ENCODE measurements at places on chromosomes 16 and 17.

DNA sequence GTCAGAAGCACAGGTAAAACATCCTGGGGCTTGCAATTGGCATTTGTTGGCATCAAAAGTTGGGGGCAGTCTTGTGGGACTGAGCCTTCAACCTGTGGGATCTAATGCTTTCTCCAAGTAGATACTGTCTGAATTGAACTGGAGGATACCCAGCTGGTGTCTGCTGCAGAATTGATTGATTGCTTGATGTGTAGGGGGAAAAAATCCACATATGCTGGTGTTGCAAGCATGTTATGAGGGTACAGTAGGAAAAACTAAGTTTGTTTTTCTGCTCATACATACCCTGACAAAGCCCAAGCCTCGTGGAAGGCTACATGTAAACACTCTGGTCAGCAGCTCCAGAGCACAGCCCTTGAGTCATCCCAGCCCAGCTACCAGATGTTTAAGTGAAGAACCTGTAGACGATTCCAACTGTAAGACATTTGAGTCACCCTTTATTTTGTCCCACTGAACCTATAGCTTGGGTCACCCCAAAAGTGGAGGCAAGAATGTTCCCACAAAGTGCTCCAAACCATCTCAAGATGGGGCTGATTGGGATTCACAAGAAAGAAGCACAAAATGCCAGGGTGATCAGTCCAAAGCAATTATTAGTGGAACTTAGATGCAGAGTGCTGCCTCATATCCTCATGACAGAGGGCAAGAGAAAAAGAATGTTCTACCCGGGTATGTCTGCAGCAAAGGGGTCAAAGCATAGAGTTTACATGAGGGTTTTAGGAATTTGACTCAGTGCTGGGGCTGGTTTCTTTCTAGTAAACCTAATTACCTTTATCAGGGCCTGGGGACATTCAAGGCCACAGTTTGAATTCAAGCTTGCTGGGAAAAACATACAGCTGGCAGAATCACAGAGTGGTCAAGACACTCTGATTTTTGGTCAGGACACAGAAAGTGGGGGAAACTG is 9.6 kb upstream of the APPBP2 start:
- no peak overlapping the region for H3K27ac ChIP-seq
- no peak overlapping the region for H3K4me3 ChIP-seq
- no peak for DNase-seq
- no peaks in the 10 kb centered on the region for H3K36me3 ChIP-seq
- no peaks in the 10 kb centered on the region for H3K27me3 ChIP-seq

GRCh38 chr16:49013727-49014080 is 267.9 kb downstream of the CBLN1 start:
- H3K4me3 ChIP-seq = no peak overlapping the region
- no peak overlapping the region for H3K27ac ChIP-seq
- H3K4me1 ChIP-seq = peaks cover 2% of the 10 kb centered on the region
- no peak for DNase-seq

- DNase-seq = peak; percentile 7
- H3K4me1 ChIP-seq = no peaks in the 10 kb centered on the region
- H3K27ac ChIP-seq = no peak overlapping the region
- no peaks in the 10 kb centered on the region for H3K27me3 ChIP-seq
- no peaks in the 10 kb centered on the region for H3K36me3 ChIP-seq
These were observed 536 bp upstream of the PLD2 start for GRCh38 chr17:4806456-4806776.

DNA sequence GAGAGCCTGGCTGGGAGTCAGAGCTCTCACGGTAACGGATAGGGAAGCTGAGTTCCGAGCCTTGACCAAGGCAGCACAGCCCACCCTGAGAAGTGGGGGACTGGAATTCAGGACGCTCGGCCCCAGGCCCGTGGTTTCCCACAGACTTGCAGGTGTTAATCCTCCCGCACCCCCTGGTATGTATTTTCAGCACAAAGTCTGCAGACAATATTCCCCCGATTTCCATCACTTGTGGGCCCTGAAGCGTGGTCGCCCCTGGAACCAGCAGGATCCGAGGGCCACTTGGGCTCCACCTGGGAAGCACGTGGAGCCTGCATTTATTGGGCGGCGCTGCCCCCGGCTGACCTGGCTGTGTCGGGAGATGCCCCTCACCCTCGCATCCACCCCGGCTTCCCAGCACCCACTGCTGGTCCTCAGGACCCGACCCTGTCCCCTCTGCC is 60.2 kb downstream of the WSB1 start:
- no peaks in the 10 kb centered on the region for H3K27me3 ChIP-seq
- no peaks in the 10 kb centered on the region for H3K36me3 ChIP-seq
- peak overlapping the region; percentile 51 for H3K4me3 ChIP-seq
- DNase-seq = no peak

DNA sequence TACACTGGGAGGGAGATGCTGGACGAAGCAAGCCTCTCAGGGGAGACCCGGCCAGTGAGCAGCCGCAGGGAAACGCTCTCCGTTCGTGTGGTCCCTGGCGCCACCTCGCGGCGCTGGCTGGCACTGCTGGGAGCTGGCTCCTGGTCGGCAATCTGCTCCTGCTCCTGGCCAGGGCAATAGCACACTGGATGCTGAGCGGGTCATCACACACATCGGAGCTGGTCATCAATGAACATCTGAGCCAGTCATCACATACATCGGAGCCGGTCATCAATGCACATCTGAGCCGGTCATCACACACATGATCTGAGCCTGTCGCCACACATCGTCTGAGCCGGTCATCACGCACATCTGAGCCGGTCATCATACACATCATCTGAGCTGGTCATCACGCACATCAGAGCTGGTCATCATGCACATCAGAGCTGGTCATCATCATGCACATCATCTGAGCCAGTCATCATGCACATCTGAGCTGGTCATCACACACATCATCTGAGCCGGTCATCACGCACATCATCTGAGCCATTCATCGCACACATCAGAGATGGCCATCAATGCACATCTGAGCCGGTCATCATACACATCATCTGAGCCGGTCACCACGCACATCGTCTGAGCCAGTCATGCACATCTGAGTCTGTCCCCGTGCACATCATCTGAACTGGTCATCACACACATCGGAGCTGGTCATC is 217.3 kb downstream of the RBFOX3 start:
- no peak overlapping the region for H3K4me3 ChIP-seq
- no peak overlapping the region for H3K27ac ChIP-seq
- DNase-seq = peak; percentile 80
- H3K36me3 ChIP-seq = no peaks in the 10 kb centered on the region
- no peaks in the 10 kb centered on the region for H3K4me1 ChIP-seq

- H3K27me3 ChIP-seq = no peaks in the 10 kb centered on the region
- H3K36me3 ChIP-seq = no peaks in the 10 kb centered on the region
- H3K4me3 ChIP-seq = no peak overlapping the region
- DNase-seq = no peak
- peak overlapping the region; percentile 74 for H3K27ac ChIP-seq
- H3K4me1 ChIP-seq = peaks cover 26% of the 10 kb centered on the region
These were observed 1.7 kb upstream of the SLC13A2 start for GRCh38 chr17:28471531-28472342.

DNA sequence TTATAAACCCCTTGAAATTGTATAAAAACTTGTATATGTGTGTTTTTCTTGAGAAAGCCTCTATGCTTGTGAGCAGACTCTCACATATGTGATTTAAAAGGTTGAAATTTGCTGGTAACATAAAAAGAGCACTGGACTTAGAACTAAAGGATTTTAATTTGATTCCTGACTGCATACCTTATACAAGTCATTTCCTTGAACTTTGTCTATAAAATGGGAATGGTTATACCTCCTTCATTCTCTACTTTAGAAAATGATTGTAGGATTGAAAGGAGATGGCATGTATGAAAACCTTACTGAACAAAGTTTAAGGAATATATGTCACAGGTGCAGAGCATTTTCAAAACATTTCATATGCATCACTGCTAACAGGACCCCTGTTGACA is 10.4 kb upstream of the ARL2BP start:
- no peak overlapping the region for H3K27ac ChIP-seq
- DNase-seq = no peak
- H3K27me3 ChIP-seq = no peaks in the 10 kb centered on the region
- no peak overlapping the region for H3K4me3 ChIP-seq
- no peaks in the 10 kb centered on the region for H3K4me1 ChIP-seq

DNA sequence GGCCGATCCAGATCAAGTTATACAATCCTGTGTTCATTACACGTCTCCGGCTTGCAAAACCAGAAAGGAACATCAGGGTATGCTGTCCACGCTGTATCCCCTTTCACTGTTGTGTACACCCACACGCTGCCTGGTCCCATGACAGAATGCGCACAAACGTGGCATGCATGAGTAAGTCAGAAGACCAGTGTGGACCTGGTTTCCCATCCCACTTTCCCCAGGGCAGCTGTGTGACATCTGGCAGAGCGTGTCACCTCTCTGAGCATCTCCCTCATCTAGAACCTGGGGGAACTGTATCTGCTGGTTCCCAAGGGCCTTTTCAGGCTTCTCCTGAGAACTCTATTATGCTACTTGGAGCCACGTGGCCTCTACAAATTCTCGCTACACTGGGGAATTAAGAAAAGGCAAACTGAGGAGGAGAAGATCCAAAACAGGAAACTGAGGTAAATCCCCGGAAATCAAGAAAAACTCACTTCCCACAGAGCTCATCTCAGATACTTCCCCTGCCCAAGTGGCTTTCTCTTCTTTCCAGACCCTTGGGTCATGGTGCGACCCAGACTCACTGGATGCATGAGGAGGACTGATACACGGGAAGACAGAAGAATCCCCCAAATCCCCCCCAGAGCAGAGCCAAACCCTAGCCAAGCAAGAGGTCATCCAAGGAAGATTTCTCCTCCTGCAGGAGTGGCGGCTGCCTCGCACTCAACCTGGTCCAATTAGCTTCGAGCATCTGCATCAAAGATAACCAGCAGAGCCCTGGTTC is 139.3 kb downstream of the GAS7 start:
- DNase-seq = no peak
- no peak overlapping the region for H3K4me3 ChIP-seq
- H3K36me3 ChIP-seq = no peaks in the 10 kb centered on the region

DNA sequence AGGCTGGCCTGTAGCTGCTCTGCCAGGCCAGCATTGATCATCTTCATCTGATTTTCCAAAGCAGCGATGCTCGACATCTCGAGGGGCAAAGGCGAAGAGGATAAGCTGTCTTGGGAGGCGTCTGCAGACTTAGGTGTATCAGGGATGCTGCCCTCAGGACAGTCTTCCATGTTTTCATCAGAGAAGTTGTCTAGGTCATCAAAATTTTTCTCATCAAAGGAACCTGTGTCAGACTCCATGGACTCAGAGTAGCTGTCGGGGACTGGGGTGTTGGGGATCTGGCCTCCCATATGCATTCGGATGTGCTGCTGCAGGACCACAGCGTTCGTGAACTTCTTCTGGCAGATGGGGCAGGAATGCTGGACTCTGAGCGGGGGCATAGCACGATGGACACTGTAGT is 11.5 kb downstream of the SALL1 start:
- H3K4me1 ChIP-seq = peaks cover 23% of the 10 kb centered on the region
- H3K4me3 ChIP-seq = no peak overlapping the region
- peaks cover 34% of the 10 kb centered on the region for H3K36me3 ChIP-seq
- H3K27me3 ChIP-seq = no peaks in the 10 kb centered on the region
- no peak for DNase-seq
- no peak overlapping the region for H3K27ac ChIP-seq

DNA sequence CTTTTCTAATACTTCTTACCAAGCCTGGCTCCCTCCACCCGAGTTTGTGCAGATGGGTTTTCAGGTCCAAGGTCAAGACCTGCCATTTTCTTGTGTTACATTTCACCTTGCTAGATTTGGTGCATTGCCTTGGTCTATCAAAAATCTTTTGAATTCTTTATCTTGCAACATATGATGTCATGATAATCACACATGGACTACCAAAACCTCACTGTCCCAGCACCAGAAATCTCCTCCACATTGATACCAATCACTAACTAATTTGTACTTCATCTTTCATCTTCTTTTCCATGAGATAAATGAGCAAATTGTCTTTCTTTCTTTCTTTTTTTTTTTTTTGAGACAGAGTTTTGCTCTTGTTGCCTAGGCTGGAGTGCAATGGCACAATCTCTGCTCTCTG is 33.0 kb upstream of the ZFHX3 start:
- H3K27ac ChIP-seq = no peak overlapping the region
- no peaks in the 10 kb centered on the region for H3K36me3 ChIP-seq
- H3K4me3 ChIP-seq = no peak overlapping the region
- H3K4me1 ChIP-seq = no peaks in the 10 kb centered on the region
- H3K27me3 ChIP-seq = no peaks in the 10 kb centered on the region

- H3K4me1 ChIP-seq = peaks cover 10% of the 10 kb centered on the region
- peaks cover 46% of the 10 kb centered on the region for H3K27me3 ChIP-seq
- H3K4me3 ChIP-seq = peak overlapping the region; percentile 34
- H3K36me3 ChIP-seq = no peaks in the 10 kb centered on the region
- H3K27ac ChIP-seq = no peak overlapping the region
These were observed 5.8 kb upstream of the CBX4 start for GRCh38 chr17:79844869-79845600.

DNA sequence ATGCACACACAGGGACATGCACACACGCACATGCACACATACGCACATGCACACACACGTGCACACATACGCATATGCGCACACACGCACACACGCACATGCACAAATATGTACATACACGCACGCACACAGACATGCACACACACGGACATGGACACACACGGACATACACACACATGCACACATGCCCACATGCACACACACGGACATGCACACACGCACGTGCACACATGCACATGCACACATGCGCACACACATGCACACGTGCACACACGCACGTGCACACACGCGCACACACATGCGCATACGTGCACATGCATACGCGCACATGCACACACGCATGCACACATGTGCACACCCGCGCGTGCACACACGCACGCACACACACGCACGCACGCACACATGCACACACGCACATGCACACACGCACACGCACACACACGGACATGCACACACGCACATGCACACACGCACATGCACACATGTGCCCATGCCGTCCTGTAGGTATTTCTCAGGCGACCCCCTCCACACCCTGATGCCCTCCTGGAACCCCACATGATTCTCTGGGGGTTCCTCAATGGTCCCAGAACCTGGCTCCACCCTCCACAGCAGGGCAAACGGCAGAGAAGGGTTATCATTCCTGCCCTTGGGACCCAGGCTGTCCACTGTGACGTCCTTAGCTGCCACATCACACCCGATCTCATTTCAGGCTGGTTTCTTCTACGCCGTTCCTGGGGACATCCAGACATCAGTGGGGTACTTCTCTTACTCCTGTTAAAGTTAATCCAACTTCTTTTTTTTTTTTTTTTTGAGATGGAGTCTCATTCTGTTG is 9.6 kb upstream of the RBFOX3 start:
- no peaks in the 10 kb centered on the region for H3K4me1 ChIP-seq
- no peak overlapping the region for H3K4me3 ChIP-seq
- H3K27me3 ChIP-seq = peaks cover 47% of the 10 kb centered on the region
